ENCODE measurements at places on chromosomes 1 and 21.

GRCh38 chr1:107273515-107273914, 132.7 kb downstream of the NTNG1 start:
- DNase-seq = no peak

DNA sequence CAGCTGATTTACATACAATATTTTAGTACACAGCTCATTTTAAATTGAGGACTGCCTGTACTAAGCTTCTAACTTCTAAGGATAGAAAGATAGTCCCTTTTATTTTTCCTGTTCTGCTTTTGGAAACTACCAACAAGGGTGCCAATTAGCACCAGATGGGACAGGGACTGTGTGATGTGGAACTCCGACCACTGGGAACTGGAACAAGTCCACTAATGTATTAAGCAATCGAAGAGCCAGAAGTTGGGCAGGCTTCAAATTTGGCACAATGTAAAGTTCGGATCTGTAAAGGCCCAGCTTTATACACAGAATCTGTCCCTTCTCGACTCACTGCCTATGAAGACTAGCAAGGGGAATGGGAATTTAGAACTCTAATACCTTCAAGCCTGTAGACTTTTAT, 149.3 kb downstream of the ZC3H11B start:
- DNase-seq = no peak

DNA sequence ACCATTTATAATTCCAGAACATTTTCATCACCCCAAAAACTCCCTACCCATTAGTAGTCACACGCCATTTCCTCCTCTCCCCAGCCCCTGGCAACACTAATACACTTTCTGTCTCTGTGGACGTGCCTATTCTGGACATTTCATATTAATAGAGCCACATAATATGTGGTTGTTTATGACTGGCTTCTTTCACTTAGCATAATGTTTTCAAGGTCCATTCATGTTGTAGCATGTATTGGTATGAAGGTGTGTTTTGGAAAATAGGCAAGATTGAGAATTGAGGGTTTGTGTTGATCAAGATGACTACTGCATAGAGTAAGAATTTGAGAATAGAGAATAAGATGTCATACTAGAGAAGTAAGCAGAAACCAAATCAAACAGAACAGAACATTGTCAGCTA, 67.5 kb downstream of the ZFYVE9 start:
- no peak for DNase-seq

GRCh38 chr1:81254560-81254959, 546.2 kb upstream of the ADGRL2 start:
- DNase-seq = no peak

All from activated CD8-positive, alpha-beta memory T cell treated with anti-CD3 and anti-CD28 coated beads for 1 hour (primary cell).